ENCODE measurements at places on chromosomes 2 and 18.

GRCh38 chr18:22509423-22509822 is 91.7 kb upstream of the CTAGE1 start:
- no peak for DNase-seq

GRCh38 chr2:192011196-192011595 is 164.3 kb upstream of the CAVIN2 start:
- DNase-seq = no peak

DNA sequence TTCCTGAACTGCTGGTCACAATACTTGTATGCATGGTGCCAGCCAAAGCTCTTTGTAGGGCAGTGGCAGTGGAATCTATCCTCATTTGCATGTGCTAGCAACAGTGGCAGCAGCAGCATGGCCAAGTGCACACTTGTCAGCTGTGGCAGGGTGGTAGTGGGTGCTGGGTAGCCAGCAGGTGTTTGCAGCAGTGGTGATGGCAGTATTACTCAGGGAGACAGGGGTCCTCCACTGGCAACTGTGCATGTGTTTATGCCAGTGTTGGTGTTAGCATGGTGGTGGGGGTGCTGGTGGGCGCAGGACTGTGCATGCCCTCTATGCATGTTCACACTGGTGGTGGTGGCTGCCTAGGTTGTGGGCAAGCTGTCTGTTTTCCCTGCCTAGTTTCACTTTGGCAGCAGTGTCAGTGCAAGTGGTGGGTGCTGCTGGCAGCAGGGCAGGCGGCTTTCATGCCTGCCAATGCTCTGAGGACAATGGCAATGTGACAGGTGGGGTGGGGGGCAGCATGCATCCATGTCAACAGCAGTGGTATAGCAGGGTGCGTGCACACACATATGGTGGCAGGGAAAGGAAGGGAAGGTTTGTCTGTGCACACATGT is 41.2 kb downstream of the GALNT13 start:
- no peak for DNase-seq

GRCh38 chr18:34808389-34808788 is 98.3 kb downstream of the DTNA start:
- peak; percentile 16 for DNase-seq

DNA sequence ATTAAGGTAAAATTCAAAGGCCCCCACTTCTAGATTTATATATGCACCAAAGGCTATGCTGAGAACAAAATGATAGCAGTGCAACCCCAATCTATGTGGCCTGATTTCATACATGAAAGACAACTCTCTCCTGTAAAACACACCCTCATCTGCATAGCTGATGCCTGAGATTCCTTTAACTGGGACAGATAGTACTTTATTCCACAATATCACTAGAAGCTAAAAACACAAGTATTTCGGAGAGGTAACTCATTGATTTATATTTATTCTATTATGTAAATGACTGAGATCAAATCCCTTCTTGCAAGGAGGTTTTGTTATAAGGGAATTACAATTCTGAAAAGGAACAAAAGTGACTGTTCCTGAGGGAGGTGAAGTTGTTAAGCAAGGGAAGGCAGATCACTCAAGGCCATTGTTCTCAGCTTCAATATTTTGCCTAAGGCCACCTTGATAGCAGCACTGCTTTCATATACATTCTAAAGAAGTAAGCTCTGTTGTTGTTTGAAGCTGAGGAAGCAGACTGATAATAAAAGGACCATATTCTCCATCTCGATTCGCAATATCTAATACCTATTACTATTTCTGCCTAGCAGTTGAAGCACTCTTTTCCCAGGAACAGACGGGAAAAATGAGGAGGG is 471.0 kb upstream of the CDH7 start:
- DNase-seq = no peak
